ENCODE measurements at places on chromosomes 16 and 17.

GRCh38 chr16:51931653-51932052 lies 615.3 kb downstream of the TOX3 start:
- no peak for DNase-seq

DNA sequence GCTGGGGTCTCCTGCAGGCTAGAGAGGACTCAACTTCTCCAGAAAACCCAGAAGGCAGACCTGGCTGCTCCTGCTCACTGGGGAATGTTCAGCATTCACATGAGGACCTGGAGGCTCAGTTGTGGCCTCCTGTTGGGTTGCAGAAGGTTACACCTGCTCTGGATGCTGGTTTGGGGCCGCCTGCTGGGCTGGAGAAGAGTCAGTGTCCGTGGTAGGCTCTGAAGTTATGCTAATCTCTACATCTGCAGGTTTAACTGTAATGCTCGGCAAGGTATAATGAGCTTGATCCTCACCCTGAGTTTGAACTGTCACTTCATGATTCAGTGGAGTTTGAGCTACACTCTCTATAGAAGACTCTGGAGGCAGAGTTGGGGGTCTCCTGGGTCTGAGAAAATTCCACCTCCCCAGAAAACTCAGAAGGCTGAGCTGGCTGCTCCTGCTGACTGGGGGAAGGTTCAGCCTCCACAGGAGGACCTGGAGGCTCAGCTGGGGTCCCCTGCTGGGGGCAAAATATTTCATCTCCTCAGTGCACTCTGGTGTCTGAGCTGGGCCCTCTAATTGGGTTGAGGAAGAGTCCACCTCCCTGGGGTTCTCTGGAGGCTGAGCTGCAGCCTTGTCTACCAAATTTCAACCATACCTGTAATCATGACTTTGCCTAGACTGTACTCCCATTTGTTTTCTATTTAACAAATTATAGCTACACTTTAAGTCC lies 23.5 kb downstream of the RDM1 start:
- DNase-seq: no peak

- DNase-seq: no peak
These were observed 21.6 kb upstream of the RASL10B start for GRCh38 chr17:35709874-35710273.

DNA sequence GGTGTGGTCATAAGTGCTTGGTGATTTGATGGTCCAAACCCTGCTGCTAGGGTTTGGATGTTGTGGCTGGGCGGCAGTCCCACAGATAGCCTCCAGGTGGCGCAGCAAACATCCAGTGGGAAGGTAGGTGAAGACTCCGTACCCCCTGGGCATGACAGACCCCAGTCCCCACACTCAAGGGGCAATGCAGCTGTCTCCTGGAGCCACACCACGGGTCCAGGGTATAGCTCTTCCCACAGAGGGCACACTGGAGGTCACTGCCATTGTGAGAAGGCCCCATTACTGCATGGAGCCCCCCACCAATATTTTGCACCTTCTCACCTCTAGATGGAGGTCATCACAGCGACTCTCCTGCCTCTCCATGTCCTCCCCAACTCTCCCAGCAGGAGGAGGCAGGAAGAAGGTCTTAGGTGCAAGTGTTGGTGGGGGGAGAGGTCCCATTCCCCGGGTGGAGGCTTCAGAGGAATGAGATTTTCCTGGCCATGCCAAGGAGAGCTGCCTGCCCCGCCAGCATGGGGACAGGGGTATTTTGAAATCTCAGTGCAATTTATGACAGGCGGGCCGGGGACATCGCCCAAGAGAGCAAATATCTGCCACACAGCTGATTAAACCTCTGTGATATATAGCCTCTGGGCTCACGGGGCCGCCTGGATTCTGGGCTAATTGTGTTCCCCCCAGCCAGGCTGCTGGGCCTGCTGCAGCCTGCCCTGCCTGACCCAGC lies 17.1 kb upstream of the C17orf113 start:
- DNase-seq: no peak

DNA sequence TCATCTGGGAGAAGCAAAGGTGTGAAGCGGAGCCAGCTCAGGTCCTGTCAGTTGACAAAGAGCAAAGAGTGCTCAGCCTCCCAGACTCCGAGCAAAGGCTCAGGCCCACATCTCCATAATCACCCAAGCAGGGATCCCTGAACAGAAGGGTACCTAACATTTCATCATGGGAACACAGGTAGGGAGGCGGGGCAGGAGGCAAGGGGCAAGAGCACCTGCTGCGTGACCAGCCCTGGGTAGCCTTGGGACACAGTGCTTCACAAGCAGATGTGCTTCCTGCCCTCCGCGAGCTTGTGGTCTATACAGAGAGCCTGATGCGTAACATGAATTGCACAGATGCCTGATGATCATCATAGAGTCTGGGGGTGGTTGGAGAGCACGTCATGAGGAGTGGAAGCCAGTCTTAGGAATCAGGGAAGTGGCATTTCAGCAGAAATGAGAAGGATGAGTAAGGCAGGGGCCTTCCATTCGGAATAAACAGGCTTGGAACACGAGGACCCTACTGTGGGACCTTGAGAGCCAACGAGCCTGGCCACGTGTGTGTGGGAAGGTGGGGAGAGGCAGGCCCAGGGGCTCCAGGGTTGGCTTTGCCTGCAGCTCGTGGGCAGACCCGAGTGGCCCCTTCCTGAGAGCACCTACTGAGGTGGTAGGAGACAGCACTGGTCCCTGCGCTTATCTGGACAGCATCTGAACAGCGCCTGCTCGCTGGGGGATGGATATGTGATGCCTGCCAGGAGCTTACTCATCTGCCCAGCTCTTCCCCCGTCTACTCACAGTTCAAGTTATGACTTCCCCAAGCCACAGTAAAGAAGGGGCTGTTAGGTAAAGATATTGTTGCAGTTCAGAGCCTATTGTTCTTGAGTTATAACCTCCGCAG lies 125.8 kb downstream of the CCDC182 start:
- no peak for DNase-seq

- no peak for DNase-seq
These were observed 289.7 kb upstream of the ZFHX3 start for GRCh38 chr16:73337373-73338296.

Data from activated CD8-positive, alpha-beta memory T cell treated with anti-CD3 and anti-CD28 coated beads for 1 hour (primary cell).